Jurkat, Clone E6-1 (cell line): ENCODE measurements at places on chromosomes 6 and 20.

DNA sequence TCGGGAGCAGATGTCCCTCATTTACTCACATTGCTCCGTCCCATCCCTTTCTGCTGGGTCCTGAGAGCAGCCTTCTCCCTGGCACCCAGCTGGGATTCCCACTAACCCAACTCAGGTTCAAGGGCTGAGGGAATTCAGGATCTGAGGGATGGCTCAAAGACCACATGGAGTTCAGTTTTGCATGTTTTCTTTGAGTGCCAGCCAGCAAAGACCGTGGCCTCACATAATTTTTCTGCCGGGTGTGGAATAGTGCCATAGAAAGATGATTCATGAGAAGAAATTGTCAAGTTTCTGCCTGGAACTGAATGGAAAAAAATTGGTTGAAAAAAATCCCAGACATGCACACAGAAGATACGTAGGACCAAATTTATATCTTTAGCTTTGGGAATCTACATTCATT lies 168.6 kb downstream of the CD83 start:
- DNase-seq, result no peak

DNA sequence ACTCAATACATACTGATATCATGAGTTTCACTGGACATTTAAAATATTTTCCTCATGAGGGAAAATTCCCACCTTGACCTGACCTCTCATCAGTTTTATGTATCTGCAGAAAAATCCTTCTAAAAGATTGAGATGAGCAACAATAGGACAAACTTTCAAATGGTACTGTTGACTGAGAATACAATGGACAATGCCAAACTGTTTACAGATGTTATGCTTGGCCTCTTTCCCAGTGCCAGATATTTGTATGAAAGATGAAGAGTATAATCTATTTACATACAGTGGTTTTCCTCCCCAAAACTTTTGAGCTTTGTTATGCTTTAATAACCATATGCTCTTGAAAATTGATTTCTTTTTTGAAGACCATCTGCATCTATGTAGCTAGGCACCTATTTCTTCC lies 245.1 kb upstream of the RSPO3 start:
- no peak for DNase-seq

DNA sequence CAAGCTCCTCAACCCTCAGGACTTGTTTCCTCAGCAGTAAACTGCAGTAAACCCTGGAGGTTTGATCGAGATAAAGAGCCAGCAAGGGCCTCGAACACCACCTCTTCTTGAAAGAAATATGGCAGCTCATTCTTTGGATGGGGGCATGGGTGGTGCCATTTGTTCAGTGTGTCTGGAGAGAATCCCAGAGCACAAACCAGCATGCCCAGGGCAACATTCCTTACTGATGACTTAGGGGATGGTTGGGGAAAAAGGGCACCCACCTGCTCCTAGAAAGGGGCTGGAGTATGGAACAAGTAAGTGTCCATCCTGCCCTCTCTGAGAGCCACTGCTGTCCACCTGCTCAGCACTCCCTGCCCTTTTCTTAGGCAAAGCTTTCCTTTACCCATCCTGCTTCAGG lies 31.3 kb upstream of the ZFAND3 start:
- no peak for DNase-seq

DNA sequence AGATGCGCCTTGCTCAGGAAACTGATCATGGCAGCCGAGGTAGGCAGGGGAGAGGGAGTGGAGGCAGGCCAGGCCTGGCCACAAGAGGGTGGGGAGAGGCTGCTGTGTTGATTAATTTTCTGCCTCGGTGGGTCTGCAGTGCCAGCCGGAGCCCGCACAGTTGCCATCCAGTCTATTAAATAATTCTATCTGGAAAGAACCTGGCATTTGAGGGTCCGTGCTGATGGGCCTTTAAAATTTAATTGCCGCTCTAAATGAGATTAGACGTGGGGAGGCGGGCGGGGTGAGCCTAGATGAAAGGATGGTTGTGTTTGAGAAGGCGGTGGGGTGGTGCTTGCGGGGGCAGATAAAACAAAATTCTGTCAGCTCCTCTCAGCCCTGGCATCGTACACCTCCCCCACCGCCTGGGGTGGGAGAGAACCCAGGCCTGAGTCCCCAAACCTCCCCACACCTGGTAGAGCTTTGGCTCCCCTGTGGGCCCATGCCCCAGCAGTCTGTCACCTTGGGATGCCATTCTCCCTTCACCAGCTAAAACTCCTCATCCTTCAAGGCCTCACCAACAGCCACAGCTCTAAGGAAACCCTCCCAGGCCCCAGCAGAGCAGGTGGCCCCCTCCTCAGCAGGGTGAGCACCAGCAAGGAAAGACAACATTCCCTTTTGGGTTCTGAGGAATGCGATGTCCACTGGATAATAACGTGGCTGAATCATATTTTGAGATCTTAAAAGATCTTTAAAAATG lies 167.3 kb downstream of the GRM4 start:
- no peak for DNase-seq

GRCh38 chr6:165728216-165728615 lies 65.2 kb upstream of the PDE10A start:
- DNase-seq, result no peak

- no peak for DNase-seq
These were observed 64.1 kb upstream of the FBXO30 start for GRCh38 chr6:145878591-145879295.

DNA sequence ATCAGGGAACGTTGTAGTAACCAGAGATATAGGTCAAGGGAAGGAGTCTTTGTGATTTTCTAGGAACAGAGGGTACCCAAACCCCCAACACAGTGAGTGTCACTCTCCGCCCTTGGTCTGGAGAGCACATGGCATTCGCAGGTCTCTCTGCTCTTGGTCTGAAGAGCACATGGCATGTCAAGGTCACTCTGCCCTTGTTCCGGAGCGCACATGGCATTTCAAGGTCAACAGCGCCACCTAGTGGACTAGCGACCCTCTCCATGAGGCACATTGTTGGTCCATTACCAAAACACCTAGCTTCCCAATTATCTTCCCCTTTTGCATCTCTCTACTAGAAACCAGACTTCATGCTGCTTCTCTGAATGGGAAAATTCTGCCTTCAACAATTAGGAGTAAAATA lies 260.0 kb downstream of the C6orf118 start:
- DNase-seq, result peak; percentile 16

DNA sequence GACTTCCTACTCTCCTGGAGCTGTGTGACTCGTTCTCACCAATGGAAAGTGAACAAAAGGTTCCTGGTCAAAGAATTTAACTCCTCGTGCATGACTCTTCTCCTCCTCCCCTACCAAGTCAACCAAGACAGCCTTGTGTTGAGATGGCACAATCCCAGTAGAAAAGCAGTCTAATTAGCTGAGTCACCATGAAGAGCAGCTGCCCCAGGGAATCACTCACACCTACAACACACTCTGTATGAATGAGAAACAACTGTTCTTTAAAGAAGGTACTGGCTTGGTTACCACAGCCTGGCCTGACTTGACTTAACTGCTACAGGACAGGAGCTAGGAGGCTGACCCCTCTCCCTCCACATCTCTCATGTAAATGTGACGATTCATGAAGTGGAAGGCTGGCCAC lies 2.9 kb upstream of the HLA-DOB start:
- no peak for DNase-seq

GRCh38 chr20:50991076-50991475 lies 31.8 kb downstream of the KCNG1 start:
- DNase-seq, result no peak

GRCh38 chr6:134061440-134061839 lies 9.0 kb upstream of the SLC2A12 start:
- DNase-seq, result no peak

- DNase-seq, result peak; percentile 55
These were observed 14.2 kb downstream of the PAX1 start for GRCh38 chr20:21719592-21720214.

- DNase-seq, result no peak
These were observed 72.2 kb downstream of the UNC5CL start for GRCh38 chr6:40966860-40967259.

- no peak for DNase-seq
These were observed 68.5 kb upstream of the ZNF184 start for GRCh38 chr6:27541212-27541932.

DNA sequence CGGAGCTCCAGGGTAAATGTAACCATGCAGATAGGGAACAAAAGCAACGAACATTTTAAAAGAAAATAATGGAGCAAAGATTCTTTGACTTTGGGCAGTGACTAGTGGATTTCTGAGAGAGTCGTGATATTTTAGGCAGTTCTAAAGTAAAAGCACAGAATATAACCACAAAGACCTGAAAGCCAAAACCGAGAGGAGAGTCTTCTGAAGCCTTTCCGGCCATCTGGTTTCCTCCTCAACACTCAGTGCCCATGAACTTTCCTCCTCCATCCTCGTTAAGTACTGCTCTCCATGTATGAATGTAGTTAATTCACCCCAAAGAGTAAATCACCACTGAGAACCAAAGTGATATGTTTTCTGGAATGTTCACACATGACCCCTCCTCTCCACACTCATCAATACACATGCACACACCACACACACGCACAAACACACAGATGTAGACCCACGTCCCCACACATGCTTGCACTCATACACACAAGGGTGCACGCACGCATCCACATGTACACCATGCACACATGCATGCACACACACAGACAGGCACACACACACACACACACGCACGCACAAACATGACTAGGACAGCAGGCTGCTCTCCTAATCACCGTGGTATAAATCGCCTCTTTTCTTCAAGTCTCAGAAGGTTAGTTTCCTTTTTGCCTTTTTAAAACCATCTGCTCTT lies 109.5 kb downstream of the MYLK4 start:
- DNase-seq, result no peak

GRCh38 chr20:21100578-21101452 lies 5.3 kb downstream of the LINC00237 start:
- peak; percentile 15 for DNase-seq

- DNase-seq, result peak; percentile 80
These were observed 58.4 kb downstream of the SMLR1 start for GRCh38 chr6:130885392-130886192.

- DNase-seq, result no peak
These were observed 97.5 kb downstream of the FOXO3 start for GRCh38 chr6:108658174-108658573.

- no peak for DNase-seq
These were observed 3.6 kb downstream of the B3GALT4 start for GRCh38 chr6:33280539-33280938.

GRCh38 chr20:36833275-36834020 lies 42.5 kb upstream of the TLDC2 start:
- DNase-seq, result no peak

GRCh38 chr6:136226027-136226673 lies 24.0 kb downstream of the MTFR2 start:
- DNase-seq, result peak; percentile 35

GRCh38 chr20:4406627-4407026 lies 315.1 kb upstream of the PRND start:
- DNase-seq, result no peak

GRCh38 chr20:17014217-17014616 lies 212.6 kb upstream of the PCSK2 start:
- DNase-seq, result no peak

GRCh38 chr20:62367633-62368391 lies 700 bp upstream of the LAMA5 start:
- no peak for DNase-seq

- no peak for DNase-seq
These were observed 229.1 kb downstream of the NFATC2 start for GRCh38 chr20:51313358-51313827.

GRCh38 chr20:41118632-41119031 lies 18.7 kb upstream of the PLCG1 start:
- no peak for DNase-seq

- DNase-seq, result no peak
These were observed 30.7 kb upstream of the MC3R start for GRCh38 chr20:56217829-56218228.

GRCh38 chr20:59575216-59575615 lies 29.1 kb upstream of the PHACTR3 start:
- DNase-seq, result no peak

DNA sequence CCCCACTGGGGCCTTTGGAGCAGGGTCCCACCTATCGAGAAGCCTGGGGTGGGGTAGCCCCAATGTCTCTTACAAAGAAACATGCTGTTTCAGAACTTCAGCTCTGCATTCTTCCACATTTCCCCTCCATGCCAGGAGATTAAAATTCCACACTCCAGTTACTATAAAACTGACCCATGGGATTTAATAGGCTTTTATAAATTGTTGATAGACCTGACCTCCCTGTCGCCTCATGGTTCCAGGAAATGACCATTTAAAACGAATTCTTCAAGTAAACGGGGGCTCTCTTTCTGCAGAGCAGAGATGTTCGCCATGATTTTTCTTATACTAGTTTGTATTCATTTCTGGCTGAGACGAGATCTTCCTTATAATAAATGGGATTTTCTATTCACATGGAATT lies 19.3 kb downstream of the RIN2 start:
- no peak for DNase-seq

DNA sequence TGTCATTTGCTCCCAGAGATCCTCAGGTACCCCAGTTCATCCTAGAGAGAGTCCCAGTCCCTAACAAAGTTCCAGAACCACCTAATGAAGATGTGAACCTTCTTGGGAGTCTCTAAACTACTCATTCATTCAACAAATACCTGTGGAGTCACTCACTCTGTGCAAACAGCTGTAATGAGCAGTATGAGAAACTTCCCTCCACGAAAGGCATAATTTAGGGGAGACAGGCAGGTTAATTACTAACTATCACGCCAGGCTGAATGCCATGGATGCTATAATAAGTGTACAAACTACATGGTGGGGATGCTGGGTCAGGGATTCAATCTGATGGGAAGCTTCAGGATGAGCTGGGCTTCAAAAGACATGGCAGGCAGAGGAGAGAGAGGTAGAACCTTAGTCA lies 70.1 kb upstream of the AFDN start:
- no peak for DNase-seq

DNA sequence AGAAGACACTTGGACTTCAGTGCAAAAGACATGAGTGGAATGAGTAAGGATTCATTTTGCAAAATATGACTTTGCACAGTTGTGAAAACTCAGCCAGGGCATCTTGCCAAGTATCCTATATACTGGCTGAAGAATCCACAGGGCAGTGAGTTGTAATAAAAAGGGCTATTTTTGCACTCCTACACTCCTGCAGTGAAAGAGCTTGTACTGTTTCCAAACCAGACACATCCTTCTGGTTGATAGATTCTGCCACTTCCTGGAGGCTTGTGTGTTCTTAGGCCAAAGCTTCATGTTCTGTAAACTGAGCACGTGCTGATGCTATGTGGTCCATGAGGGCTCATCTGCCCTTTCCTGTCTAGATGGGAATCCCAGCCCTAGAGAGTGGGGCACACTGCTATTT lies 34.9 kb downstream of the GMPR start:
- DNase-seq, result no peak

GRCh38 chr6:140602431-140603248 lies 1228.2 kb upstream of the CITED2 start:
- no peak for DNase-seq

- no peak for DNase-seq
These were observed 137.0 kb downstream of the IMPG1 start for GRCh38 chr6:75935473-75935793.

GRCh38 chr6:25266456-25267100 lies 12.6 kb upstream of the CARMIL1 start:
- DNase-seq, result no peak

GRCh38 chr6:166739976-166740318 lies 112.9 kb upstream of the RPS6KA2 start:
- no peak for DNase-seq

DNA sequence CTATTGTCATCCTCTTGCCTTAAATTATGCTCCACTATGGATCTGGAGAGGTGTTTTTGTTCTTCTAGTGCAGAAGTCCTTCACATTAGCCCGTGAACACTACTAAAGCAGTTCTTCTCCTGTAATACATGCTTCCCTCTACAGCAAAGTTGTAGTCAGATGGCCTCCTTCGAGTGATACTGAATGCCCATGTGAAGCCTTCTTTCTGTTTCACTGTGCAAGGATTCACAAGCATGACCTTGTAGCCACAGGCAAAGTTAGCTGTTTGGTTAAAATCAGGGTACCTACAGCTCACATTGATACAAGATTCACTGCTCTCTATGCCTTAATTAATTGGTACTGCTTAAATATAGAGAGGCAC lies 47.6 kb downstream of the ARHGAP18 start:
- DNase-seq, result no peak
